Activated CD8-positive, alpha-beta memory T cell treated with anti-CD3 and anti-CD28 coated beads for 1 hour (primary cell): ENCODE measurements at places on chromosomes 6 and 20.

DNA sequence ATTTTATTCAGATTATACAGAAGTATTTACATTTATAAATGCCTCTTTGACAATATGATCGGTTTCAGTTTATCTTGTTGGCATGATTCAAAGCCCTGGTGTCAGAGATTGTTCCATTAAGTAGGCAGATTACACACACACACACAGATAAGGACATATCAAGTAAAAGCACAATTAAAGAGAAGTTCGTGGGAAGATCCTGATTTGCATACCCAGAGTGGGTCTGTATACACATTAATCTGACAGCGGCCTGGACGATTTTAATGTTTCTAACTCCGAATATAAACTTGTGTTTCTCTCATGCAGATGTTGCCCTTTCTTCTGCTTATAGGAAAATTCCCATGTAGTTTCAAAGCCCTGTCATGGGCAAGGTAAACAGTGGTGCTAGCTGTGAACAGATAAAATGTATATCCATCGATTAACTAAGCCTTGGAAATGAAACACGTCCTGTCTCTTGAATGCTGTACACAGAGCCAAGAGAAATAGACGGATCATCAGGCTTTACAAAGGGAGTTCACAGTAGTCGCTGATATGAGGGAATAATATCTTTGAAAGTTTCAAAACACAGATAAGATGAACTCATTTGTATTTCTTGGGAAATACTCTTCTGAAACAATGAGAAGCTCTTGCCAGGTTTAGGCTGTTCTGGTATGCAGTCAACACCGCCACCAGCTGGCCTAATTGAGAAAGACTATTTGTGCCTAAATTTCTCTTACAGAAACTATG lies 108.2 kb upstream of the GMDS start:
- peak; percentile 5 for DNase-seq

- DNase-seq, result no peak
These were observed 21.1 kb downstream of the AHCY start for GRCh38 chr20:34282041-34282440.

- no peak for DNase-seq
These were observed 120.8 kb upstream of the TNFAIP3 start for GRCh38 chr6:137746264-137746663.

GRCh38 chr6:25056130-25056529 lies 120.4 kb upstream of the RIPOR2 start:
- DNase-seq, result peak; percentile 45

DNA sequence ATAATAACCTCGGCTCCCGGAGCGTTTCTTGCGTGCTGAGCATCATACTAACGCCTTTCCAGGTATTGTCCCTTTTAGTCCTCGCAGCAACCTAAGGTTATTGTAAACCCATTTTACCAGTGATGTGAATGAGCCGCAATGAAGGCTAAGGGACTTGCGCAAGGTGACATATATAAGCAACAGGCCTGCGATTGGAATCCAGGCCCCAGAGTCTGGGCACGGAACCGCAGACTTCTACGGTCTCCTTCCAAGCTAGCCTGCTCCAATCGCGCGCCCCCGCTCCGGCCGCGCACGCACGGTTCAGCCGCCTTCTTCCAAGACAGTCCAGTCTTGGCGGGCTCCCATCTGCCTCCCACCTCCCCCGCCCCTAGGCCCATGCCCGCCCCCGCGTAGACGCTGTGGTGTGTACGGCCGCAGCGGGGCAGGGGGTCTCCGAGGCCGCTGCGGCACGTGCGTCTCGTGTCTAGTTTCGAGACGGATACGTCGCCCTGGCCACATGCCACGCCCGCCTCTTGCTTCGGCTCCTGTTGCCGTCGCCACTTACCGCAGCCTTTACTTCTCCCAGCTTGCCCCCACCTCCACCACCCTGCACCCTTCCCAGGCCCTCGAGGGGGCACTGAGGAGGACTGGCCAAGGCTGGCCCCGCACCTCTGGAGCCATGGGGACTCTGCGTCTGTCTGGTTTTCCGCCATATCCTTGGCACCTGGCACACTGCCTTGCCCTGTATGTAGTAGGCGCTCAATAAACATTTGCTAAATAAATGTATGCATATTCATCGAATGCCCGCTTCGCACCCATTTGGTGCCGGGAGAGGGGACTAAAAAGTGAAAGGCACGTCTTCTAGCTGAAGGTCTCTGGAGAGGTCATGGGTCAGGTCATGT lies 855 bp upstream of the GFOD1 start:
- DNase-seq, result no peak

- no peak for DNase-seq
These were observed 105.8 kb downstream of the JARID2 start for GRCh38 chr6:15351631-15352030.

DNA sequence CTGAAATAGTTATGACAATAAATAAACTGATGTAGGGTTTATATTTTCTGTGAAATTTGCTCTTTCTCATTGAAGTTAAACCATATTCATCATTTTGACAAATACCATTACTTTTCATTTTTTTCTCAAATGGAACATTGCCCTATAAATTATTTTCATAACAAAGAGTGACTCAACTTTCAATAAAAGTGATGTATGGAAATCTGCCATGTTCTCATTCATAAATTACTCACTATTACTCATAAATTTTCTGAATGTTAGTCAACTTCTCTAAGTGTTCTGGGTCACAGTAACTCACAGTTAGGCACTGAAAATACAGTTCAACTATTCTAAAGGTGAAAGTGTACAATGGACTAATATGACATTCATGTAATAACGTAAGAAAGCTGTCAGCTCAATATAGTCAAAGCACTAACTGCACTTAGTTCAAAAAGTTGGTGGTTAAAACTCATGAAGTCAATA lies 19.0 kb upstream of the STX11 start:
- DNase-seq, result no peak

GRCh38 chr6:6600875-6601274 lies 12.4 kb downstream of the LY86 start:
- no peak for DNase-seq

DNA sequence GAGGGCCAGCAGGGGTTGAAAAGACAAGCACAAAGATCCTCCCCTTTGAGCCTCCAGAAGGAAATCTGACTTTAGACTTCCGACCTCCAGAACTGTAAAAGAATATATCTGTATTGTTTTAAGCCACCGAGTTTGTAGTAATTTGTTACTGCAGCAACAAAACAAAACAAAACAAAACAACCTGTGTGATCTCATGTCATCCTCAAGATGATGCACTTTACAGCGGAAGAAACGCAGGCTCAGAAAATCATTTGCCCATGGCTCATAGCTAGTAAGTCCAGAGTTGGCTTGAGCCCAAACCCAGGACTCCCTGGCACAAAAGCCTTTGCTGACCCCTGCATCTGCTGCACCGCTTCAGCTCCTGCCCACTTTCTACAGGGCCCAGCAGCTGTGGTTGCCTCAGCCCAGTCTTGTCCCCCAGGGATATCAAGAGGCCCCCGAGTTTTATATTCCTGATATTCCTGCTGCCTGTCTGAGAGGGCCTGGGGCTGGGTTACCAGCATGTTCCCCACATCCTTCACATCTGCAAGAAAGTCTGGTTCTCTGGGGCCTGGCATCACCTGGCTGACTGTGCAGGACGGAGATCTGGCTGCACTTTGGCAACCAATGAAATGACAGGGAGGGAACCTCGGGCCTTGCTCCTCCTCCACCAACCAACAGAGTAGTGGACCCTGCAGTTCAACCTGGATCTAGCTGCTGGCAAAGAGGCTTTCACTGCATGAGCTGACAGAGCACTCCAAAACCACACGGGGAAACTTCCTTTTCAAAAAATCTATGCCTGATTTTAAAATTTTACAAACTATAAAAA lies 56.9 kb downstream of the JPH2 start:
- DNase-seq, result no peak

DNA sequence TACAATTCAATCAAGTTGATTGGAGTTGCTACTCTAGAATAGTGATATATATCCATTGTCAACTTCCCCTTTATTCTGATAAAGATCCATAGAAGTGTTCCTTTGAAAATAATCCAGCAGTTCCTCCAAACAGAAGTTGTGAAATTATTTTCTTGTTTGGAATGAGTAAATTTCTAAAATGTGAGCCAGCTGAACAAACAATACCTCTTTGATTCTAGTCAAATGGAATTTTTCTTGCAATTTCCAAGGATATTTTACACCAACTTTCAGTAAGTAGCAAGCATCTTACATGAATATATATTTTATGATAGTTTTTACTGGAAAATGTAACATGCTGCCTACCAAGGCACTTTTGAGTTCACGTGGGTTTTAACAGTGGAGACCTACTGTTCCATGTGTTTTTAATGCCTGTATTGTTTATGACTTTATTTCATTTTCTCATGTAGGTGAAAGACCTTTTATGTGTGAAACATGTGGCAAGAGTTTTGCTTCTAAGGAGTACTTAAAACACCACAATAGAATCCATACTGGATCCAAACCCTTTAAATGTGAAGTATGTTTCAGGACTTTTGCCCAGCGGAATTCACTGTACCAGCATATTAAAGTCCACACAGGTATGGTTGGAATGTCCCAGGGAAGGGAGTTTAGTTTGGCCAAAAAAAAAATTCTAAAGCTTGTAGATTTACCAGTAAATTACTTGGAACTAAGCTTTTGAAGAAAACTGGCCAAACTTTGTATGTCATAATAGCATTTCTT lies 6.5 kb downstream of the GZF1 start:
- no peak for DNase-seq

- DNase-seq, result no peak
These were observed 6.2 kb downstream of the LINC00237 start for GRCh38 chr20:21099751-21100577.

- DNase-seq, result no peak
These were observed 57.2 kb downstream of the PLAGL1 start for GRCh38 chr6:143950875-143951274.

DNA sequence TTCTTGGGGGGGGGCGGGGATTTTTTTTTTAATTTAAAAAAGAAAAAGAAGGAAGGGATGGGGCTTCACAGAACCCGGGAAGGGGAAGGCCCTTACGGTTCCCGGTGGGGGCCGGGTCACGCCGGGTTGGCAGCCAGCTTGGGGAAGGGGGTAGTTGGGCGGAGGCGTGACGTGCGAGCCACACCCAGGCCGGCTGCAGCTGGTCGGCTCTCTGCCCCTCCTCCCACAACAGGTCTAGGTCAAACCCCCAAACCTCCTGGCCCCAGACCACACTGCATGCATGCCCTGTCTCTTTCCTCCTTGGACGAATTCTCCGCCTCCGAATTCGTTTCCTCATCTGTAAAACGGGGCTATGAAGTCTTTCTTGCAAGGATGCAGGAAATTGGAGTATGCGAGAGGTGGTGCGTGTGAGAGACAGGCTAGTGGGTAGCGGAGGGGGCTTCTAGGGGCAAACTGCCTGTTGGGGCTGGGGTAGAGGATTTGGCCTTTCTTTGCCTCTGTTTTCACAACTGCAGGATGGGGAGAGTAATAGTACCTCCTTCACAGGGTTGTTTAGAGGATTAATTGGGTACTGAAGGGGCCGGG lies 828 bp downstream of the HCK start:
- no peak for DNase-seq

GRCh38 chr6:67287566-67287965 lies 1347.5 kb upstream of the ADGRB3 start:
- no peak for DNase-seq

DNA sequence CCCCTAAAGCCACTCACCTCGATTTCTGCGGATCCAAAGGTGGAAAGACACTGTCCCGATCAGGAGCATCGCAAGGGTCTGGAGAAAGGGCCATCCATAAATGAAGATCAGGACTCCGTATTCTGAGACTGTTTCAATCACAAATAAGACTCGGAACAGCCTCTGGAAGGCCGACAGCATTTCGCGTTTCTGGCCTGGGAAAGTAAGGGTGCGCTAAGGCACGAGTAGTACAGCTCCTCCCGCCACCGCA lies 44.6 kb downstream of the DPPA5 start:
- no peak for DNase-seq

- no peak for DNase-seq
These were observed 74.5 kb upstream of the TULP1 start for GRCh38 chr6:35587167-35587566.

DNA sequence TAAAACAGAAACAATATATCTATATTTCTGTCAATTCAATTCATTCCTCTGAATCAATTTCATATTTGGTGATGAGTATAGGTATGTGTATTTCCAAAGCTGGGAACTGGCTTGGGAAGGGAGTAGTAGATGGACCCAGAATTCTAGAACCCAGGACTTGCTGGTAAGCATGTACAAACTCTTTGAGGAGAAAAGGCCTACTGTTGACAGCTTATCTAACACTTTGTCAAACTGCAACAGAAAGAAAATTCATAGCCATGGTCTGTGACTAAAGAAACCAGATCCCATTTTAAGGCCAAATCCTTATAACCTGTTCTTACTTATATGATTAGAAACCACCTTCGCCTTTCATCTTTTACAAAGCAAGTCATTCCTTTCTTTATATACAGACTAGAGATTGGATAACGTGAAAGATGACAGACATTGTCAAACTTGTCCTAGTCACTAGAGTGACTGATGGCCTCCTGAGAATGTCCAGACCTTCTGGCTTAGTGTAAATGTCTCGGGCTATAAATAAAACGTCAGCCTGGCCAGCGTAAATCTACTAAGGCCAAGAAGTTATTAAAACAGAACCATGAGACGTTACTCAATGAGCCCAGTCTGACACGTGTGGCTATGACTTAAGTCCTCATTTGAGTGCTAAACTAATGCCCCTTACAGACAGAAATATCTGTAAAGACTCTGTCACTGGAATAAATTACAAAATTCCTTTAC lies 152.3 kb downstream of the ALDH8A1 start:
- no peak for DNase-seq

GRCh38 chr6:31162463-31163165 lies 4.2 kb downstream of the TCF19 start:
- no peak for DNase-seq
